ENCODE measurements at places on chromosomes 5 and 9.

- no peak for DNase-seq
Observed at GRCh38 chr5:134798468-134798867, 39.9 kb downstream of the DDX46 start.

- DNase-seq = no peak
Observed at GRCh38 chr5:108769352-108769751, 21.7 kb downstream of the FER start.

- DNase-seq = peak; percentile 3
Observed at GRCh38 chr5:115472271-115473025, 72.1 kb downstream of the FEM1C start.

GRCh38 chr9:102911185-102911584 lies 83.9 kb upstream of the CYLC2 start:
- DNase-seq = no peak

GRCh38 chr9:3515405-3515804 lies 10.4 kb downstream of the RFX3 start:
- no peak for DNase-seq

GRCh38 chr9:125932012-125932411 lies 184.8 kb downstream of the PBX3 start:
- DNase-seq = no peak

DNA sequence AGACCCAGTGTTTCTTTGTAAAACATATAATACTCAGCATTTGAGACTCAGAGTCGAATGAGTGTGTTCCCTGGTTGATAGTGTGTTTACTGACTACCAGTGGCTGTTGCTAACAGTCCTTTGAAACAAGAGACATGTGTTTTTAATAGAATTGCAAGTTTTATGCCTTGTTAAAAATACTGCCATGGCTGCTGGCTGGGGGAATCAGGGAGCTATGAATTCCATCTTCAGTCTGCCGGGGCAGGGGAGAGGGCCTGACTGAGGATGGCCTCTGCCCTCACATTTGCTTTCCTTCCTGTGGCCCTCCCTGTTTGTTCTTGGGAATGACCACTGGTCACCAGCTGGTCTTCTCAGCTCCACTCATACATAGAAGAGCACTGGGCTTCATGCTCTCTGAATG lies 63.8 kb downstream of the PDZD2 start:
- no peak for DNase-seq

DNA sequence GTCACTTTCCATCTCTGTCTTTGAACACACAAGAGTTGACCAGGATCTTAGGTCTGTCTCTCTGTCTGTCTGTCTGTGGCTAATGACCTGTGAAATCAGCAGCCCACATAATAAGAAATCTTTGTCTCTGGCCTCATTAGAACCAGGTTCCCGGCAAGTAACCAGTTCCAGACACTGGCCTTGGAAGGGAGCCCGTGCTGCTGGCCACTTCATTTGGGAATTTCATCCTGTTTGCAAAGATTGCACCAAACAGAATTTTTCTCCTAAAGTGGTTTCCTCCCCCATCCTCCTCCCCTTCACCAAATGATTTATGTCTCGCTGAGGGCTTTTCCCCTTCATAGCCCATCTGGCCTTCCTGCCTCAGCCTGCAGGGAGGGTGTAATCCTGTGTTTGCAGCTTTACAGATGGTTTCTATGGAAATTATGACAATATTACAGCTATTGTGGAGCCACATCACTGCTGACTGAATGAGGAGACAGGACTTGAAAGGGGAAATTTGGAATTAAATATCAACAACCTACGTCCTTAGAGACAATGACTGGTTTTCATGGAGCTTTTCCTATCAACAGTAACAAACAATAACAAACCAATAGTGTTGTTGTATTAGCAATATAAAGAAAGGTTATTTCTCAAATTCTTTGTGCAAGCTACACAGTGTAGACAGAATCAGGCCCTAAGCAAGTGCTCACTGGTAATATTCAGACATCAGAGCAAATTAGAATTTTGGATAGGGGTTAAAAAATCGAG lies 25.7 kb downstream of the DPYSL3 start:
- DNase-seq = no peak

DNA sequence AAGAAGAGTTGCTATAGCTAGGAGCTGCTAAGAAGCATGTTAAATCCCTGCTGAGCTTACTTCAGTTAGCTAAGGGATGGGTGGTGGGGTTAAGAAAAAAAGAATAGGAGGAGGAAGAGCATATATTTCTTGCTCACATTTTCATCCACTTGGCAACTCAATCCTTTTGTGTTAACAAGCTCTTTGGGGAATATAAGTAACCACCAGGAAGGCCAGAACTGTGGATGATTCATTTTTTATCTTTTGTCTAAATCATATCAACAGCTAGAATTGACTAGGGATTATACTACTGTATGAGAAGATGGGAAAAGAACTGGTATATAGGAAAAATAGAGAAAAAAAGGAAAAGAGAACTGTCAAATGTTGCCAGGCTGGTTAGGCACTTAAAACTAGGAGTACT lies 555.3 kb upstream of the ARRDC3 start:
- DNase-seq = no peak

DNA sequence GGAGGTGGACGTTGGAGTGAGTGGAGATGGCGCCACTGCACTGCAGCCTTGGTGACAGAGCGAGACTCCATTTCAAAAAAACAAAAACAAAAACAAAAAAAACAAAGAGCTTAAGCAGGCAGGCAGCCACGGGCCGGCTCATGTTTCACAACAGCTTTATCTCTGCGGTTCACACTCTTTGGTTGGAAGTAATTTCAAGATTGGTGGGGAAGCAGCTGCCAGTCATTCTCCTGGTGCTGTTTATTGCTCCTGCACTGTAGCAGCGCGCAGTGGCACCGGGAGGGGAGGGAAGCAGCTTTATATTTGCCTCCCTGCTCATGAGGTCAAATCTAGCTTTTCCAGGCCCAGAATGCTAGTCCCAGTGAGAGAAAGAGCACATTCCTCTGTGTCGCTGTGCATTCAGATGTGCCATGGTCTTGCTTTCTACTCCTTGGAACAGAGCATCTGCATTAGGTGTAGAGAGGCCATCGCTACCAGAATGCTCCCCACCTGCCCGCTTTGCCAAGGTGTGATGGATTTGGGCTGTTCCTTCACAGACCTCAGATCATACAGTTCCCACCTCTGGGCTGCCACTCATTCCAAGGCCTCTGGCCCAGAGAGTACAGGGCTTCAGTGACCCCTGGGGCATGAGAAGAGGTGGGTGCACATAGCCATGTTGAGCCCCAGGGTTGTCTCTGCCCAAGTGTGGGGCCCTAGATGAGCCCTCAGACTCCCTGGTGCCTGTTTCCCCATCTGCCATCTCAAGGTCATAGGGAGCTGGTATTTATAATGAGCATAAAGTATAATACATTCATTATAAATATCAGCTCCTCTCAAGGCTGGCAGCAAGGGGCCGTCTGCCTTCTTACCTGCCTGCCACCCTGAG lies 270.4 kb downstream of the MED10 start:
- DNase-seq = no peak

GRCh38 chr5:147751-148150 lies 43.5 kb upstream of the LRRC14B start:
- no peak for DNase-seq

GRCh38 chr5:32100230-32100629 lies 73.9 kb downstream of the GOLPH3 start:
- no peak for DNase-seq

DNA sequence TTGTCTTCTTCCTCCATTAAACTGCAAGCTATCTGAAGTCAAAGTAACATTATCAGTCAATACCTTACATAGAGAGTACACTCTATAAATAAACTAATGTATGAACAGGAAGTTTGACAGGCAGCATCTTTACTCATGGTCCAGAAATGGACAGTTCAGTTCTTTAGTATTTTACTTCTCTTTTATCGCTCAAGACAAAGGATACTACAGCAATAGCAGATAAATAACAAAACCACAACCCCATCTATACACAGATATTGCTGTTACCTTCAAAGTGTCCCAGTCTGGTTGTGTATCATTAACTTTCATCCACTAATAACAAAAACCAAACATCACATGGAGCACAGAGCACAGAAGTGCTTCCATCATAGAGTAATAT lies 46.4 kb downstream of the SEMA5A start:
- no peak for DNase-seq

- DNase-seq = peak; percentile 65
Observed at GRCh38 chr5:141560725-141561483, 57.9 kb downstream of the DIAPH1 start.

DNA sequence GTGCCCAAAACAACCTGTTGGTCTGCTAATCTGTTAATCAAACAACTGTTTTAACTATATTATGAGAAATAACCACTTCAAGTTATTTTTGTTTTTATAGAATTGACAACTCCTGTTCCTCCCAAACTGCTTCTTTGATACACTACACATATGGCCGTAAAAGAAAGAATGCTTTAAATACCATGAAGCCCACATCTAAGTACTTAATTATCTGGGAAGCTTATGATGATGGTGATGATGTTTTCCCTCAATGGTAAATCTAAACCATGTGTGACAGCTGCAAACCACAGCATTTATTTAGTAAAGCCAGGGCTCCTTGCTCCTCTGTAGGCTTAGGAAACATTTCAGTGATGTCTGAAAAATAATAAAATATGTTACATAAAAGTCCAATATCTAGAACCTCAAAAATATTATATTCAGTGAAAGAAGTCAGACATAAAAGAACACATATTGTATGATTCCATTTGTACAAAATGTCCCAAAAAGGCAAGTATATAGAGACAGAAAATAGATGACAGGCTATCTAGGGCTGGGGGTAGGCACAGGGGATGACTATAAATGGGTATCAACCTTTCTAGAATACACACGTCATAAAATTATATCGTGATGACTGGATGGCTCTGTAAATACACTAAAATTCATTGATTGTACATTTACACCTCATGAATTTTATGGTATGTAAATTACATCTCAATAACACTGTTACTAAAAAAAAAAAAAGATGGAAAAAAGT lies 154.1 kb downstream of the EFNA5 start:
- DNase-seq = no peak

DNA sequence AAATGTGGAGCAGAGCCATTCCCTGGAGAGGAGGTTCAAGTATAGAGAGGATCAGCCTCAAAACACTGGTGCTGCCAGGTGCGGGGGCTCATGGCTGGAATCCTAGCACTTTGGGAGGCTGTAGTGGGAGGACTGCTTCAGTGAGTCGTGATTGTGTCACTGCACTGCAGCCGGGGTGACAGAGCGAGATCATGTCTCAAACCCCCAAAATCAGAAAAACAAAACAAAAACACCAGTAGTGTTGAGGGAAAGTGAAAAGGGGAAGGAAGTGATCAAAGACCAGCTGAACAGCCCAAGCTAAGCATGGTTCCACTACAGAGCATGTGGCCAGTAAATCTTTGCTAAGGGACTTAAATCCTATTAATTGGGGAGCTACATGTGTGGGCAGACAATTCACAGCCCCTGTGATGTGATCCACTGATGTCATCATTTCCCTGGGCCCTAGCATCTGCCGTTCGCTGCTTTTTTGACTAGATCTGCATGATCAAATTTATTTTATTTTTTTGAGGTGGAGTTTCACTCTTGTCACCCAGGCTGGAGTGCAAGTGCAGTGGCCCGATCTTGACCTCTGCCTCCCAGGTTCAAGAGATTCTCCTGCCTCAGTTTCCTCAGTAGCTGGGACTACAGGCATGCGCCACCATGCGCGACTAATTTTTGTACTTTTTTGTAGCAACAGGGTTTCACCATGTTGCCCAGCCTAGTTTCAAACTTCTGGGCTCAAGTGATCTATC lies 2.7 kb upstream of the PCBD2 start:
- no peak for DNase-seq

GRCh38 chr9:92669527-92669889 lies 423 bp downstream of the IPPK start:
- no peak for DNase-seq

DNA sequence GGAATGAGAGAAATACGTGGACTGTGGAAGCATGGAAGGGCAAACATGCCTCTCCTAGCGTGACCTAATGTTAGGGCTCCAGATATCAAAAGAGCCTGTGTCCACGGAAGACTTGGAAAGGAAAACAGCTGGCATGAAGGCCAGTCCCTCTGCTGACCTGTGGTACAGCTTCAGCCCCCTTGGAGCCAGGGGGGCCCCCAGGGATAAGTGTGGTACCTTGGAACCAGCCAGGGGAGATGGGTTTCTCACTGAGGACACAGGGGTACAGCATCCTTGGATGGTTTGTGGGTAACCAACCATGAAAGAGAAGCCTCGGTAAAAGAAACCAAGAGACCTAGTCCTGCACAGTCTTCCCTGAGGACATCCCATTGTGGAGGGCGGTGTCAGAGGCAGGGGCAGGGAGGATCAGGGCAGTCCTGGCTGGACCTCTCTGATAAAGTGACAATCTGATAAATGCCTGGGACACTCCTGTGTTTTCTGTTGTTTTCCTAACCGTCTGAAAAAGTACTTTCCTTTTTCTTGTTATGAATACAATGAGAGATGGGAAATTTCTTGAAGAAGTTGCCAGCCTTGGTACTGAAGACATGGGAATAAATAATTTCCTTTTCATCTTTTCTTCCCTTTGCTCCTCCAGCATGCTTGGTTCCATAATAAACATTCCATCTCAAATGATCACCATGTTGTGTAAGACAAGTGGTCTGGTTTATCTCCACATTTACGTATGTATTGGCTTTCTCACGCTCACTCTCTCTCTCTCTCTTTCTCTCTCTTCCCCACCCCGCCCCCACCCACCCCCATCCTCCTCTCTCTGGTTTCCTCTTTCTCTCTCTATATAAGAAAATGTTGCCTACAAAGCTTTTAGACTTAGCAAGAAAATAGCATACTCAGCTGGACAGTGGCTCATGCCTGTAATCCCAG lies 102.1 kb downstream of the SUSD1 start:
- no peak for DNase-seq

- no peak for DNase-seq
Observed at GRCh38 chr9:73093740-73094379, 57.8 kb upstream of the ANXA1 start.

GRCh38 chr5:3346111-3346820 lies 249.4 kb upstream of the IRX1 start:
- no peak for DNase-seq

- no peak for DNase-seq
Observed at GRCh38 chr5:74576941-74577456, 63.5 kb downstream of the ENC1 start.

GRCh38 chr5:691817-692528 lies 1.2 kb downstream of the TPPP start:
- DNase-seq = no peak

GRCh38 chr9:15220658-15221318 lies 86.2 kb downstream of the TTC39B start:
- no peak for DNase-seq

- no peak for DNase-seq
Observed at GRCh38 chr9:104758974-104759373, 5.0 kb upstream of the NIPSNAP3B start.

- no peak for DNase-seq
Observed at GRCh38 chr9:14314929-14315874, 1.3 kb upstream of the NFIB start.

Data from cerebellar nuclear complex (tissue), 1 donor.